ENCODE measurements at places on chromosomes 2 and 18.
A peak's percentile ranks its signal among the peaks of the same experiment; 100 is the strongest.

DNA sequence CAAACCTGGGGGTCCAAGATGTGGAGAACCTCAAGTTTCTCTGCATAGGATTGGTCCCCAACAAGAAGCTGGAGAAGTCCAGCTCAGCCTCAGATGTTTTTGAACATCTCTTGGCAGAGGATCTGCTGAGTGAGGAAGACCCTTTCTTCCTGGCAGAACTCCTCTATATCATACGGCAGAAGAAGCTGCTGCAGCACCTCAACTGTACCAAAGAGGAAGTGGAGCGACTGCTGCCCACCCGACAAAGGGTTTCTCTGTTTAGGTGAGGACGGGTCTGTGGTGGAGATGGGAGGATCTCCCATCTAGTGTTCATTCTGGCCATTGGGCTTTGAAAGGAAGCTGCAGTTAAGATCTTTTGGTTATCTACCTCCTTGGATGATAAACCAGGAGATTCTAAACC lies 2.9 kb downstream of the CASP10 start:
- DNase-seq = no peak

DNA sequence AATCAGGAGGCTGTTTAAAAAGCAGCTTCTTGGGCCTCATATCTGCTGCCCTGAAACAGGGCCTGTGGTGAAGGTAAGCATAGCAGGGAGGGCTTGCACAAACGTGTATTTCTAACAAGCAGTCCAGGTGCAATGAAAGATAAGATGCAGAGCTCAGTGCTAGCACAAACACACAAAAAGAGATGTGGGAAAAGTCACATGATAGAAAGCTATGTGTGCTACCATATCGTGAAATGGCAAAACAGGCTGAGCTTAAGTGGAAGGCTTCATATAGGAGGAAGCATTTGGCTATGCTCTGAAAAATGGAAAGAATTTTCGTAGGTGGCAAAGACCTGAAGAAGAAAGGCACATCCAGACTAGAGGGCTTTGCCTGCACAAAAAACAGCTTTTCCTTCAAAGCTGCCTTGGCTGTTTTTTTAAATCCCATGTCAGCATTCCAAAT lies 10.2 kb downstream of the RSAD2 start:
- no peak for DNase-seq

GRCh38 chr2:3005859-3006501 lies 371.6 kb downstream of the EIPR1 start:
- DNase-seq = peak; percentile 60

DNA sequence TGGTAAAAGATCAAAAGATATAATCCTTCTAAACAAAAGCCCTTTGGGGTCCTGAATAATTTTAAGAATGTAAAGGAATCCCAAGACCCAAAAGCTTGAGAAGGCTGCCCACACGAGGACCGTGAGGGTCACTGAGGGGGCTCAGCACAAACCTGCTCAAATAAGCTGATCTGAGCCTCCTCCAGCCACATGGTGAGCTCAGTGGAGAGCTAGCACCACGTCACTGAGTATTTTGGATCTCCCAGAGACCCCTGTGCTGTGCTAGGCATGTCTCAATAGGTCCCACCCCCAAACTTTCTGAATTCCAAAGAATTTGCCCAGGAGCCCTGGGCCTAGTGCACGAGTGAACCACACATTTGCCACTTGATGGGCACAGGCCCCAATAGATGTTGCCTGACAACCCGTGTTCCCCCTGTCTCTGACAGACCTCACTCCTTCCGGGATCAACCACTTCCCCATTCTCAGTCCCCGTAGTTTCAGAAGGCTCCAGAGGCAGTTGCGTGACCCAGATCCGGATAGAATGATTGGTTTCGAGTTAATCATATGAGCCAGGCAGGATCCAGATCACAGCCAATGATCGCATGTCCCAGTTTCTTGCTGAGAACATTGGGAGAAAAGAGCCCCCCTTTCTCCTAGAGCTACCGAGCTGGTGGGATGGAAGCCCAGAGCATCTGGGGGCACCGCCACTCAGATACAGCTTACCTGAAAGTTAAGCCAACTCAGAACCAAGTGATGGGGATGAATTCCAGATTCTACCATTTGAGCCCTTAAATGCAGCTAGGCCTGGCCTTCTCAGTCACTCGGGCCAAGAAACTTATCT lies 203.8 kb downstream of the TNS1 start:
- DNase-seq = no peak

DNA sequence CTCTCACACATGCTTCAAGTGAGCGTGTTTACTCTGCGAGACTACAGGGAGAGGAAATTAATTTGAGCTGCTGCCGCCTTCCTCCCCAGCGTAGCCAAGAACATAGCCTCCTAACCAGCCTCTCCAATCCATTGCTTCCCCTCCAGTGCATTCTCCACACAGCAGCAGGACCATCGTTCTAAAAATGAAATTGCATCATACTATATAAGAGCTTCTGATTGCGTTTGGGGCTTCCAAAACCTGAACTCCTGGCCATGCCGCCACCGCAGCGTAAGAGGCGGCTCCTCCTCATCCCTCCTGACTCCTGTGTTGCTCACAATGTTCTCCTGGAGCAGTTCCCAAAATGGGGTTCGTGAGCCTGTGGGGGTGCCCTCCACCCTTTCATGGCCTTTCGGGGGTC lies 142.1 kb downstream of the MYT1L start:
- no peak for DNase-seq

- no peak for DNase-seq
Observed at GRCh38 chr2:121501031-121501430, 29.6 kb upstream of the RNU4ATAC start.

- DNase-seq = no peak
Observed at GRCh38 chr18:63908858-63909257, 1.1 kb downstream of the SERPINB10 start.

DNA sequence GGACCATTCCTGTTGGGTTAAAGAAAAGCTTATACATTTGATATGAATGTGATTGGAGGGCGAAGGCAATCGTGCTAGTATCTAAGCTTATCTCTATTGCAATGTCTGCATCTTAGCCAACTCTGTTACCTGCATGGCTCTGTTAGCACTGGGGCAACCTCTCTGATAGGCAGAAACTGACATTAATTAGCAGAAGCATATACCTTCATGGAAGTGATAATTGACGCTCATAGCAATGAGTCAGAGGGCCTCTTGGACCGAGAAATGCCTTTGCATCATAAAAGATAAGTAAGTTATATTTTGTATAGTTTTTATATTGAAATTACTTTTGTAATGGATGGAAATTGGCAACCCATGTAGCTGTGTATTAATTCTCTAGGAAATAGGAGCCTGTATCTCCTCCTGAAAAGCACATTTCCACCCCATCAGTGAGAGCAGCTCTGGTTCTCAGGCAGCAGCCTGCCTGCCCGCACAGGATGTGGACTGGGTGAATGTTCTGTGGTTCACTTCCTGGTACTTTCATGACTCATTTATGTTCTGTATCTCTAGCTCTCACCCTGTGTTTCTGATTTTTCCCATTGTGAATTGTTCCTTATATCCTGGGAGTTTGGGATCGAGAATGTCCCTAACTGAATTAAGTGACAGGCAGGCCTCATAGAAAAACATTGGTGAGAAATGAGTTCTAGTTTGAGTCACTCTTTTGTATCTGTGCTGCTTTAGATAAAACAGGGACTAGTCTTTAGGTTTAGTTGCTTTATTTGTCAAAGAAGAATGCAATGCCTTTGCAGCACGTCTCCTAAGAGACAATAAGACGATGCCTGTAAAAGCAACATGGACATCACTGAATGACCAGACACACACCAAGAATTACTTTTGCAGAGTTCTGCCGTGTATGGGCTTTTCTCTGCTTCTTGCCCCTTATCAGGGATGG lies 344.9 kb downstream of the DCDC2C start:
- DNase-seq = no peak

DNA sequence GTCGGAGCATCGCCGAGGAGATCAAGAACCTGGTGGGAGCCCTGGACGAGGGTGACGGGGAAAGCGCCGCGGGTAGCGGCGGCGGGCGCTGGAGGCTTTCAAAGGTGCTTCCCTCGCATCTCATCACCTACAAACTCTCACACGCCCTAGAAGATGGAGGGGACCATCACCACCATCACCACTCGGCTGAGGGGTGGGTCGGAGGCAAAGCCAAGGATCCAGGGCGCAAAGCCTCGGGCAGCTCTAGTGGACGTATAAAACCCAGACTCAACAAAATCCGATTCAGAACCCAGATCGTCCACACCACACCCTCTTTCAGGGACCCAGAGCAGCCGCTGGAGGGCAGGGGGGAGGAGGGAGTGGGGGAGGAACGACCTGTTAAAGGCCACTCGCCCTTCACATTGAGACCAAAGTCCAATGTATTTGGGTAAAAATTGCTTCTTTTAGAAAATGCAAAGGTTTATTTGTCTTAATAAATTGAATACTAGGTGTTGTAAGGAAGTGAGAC lies 1.5 kb downstream of the SOWAHC start:
- no peak for DNase-seq

GRCh38 chr18:55405893-55406406 lies 182.0 kb downstream of the TCF4 start:
- peak; percentile 88 for DNase-seq

DNA sequence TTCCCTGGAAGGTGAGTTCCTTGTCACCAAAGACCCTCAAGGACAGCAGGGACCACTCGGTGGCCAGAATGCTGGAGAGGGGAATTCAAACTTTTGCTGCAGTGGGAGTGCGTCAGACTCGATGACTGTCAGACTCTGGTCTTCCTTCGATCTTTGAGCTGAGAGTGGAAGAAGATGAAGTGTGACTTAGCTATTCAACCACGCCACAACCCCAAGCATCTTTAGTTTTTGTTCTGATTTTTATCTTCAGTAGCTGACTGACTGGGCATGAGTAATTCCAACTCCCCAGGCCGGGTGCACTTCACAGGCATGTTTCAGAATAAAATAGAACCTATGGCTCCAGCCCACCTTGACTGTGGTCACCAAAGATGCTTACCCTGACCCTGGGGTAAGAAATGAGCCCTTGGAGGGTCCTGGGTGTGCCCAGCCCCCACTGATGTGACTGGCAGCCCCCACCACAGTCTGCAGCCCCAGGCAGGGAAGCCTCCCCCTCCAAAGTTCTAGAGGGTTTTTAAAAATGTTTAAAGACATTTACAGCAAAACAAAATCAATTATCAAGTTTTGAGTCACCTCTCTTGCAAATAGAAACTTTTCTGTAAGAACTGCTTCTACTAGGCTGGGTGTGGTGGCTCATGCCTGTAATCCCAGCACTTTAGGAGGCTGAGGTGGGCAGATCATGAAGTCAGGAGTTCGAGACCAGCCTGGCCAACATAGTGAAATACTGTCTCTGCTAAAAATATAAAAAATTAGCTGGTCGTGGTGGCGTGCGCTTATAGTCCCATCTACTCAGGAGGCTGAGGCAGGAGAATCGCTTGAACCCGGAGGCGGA lies 24.9 kb upstream of the YWHAQ start:
- DNase-seq = no peak

DNA sequence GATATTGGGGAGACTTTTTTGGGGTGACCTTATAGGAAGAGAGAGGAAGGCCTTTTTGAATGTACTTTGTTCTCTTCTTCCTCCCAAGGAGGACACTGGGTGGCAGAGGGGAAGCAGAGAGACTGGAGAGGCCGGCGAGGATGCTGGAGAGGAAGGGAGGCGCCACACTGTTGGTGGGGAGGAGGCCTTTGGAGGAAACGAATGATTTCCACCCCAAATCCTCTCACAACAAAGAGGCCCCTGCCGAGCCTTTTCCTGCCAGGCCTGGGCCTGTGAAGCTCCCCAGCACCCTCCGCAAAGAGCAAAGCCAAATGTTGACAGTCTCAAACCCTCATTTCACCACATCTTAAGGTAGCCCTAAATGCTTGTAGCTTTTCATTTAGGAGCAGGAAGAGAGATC lies 59.0 kb upstream of the UPP2 start:
- peak; percentile 34 for DNase-seq

DNA sequence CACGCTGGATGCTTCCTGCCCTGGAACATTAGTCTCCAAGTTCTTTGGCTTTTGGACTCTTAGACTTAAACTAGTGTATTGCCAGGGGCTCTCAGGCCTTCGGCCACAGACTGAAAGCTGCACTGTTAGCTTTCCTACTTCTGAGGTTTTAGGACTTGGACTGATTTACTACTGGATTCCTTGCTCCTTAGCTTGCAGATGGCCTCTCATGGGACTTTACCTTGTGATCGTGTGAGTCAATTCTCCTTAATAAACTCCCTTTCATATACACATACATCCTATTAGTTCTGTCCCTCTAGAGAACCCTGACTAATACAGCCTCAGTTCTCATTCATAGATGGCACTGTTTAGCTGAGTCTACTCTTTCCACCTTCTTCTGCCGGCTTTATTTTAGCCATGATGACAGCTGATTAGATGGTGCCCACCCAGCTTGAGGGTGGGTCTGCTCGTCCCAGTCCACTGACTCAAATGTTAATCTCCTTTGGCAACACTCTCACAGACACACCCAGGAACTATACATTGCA lies 389.1 kb downstream of the NYAP2 start:
- DNase-seq = no peak

DNA sequence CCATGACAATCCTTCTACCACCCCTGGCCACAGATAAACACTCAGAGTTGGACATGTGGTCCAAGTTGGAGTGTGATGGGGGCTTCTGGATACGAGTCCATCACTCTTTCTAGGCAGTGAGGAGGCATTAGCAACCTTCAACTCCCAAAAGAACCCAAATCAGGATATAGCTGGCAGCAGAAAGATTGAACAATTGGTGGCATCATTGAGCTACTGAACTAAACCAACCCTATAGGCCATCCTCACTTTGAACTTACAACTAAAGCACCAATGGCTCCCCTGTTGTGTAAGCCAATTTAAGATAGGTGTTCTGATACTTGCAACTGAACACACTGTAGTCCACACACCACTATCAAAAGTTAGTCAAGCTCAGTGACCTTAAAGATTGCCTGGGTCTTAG lies 24.0 kb upstream of the MARCO start:
- no peak for DNase-seq

GRCh38 chr2:151181524-151181923 lies 80.1 kb downstream of the RBM43 start:
- peak; percentile 67 for DNase-seq

- DNase-seq = no peak
Observed at GRCh38 chr2:31075941-31076590, 62.2 kb downstream of the GALNT14 start.

- DNase-seq = no peak
Observed at GRCh38 chr2:233007739-233008138, 5.3 kb downstream of the NGEF start.

DNA sequence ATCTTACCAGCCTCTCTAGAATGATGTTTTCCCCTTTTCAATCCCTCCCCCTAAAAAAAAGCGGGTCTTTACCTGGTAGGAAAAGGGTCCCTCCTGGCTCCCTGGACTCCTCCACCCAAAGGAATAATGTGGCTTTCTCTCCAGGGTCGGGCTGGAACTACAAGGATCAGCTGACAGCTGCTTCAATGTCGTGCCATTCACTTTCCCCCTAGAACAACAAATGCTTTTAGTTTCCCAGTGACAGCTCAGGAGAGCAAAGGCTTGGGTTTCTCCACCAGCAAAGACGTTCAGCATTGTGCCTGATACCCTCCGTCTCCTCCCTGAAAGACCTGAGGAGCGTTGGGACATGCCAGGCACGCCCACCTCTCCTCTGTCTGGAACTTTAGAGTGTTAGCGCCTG lies 173.8 kb upstream of the SIX3 start:
- peak; percentile 48 for DNase-seq

GRCh38 chr2:239688122-239688681 lies 287.4 kb upstream of the HDAC4 start:
- peak; percentile 25 for DNase-seq
